ENCODE measurements at places on chromosomes 5 and 9.

GRCh38 chr5:60010328-60010727 is 116.8 kb upstream of the PDE4D start:
- no peak for DNase-seq

DNA sequence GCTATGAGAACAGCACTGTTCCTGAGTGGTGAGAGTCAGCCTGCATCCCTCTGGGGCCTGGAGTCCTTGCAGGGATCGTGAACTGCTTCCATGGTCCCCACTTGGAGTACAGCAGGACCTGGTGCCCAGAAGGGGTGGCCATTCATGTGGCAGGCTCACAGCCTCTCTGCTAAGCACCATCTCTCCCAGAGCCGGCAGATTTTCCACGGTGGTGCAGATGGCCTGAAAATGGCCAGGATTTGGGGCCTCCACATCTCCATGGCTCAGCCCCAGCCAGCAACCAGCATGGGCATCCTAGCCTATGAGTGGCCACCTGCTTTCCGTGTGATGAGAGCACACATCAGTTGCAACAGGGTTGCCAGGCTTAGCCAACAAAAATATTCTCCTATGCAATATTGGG is 33.9 kb upstream of the SEMA4D start:
- no peak for DNase-seq

GRCh38 chr9:98789483-98790133 is 6.7 kb downstream of the ANKS6 start:
- DNase-seq = no peak

- no peak for DNase-seq
Measured at GRCh38 chr9:133945977-133946753, 46.0 kb downstream of the VAV2 start.

DNA sequence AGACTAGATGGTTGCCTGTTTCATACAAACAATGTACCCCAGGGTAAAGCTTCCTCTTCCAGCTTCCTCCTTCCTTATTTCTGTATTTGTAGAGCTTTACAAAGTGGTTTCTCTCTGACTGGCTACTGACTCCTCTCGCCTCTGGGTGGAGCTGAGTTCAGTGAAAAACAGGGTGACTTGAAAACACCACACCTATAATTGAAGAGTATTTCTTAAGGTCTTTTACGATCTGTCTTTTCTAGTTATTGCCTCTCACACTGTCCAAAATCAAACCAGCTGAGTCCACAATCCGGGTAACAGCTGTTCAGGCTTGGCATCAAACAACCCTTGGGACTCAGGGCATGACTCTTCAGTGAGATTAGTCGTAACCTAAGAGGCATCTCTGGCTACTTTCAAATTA is 200.4 kb downstream of the ARRDC3 start:
- no peak for DNase-seq

DNA sequence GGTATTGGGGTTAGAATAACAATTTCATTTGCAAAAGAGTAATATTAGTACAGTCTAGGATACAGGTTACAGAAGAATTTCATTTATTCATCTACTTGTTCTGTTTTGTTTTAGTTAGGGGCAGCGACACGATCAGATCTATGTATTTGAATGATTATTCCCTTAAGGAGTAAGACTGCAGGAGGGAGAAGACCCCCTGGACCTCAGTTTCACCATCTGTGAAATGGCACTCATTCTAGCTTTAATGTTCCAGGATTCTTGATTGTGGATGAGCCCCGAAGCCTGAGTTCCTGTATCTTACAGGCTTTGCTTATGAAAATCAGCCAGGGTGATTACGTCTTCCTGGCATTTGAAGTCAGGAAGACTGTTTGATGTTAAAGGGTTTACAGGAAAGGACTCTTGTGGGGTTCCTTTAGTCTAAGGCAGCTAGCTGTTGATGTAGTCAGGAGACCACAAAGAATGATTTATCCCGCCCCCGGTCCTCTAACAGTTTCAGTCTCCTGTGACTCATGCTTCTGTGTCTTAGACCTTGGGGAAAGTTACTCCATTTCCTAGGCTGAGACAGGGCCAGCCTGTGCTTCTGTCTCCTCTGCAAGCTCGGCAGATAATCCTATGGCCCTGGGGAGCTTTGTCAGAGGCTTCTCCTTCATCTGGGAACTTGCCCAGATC is 11.5 kb downstream of the SMIM3 start:
- no peak for DNase-seq

GRCh38 chr9:137744632-137745183 is 125.9 kb downstream of the EHMT1 start:
- DNase-seq = no peak

- no peak for DNase-seq
Measured at GRCh38 chr5:139132515-139132914, 65.7 kb downstream of the SIL1 start.

- DNase-seq = no peak
Measured at GRCh38 chr9:126849591-126850225, 10.7 kb upstream of the ZBTB34 start.

GRCh38 chr5:75395277-75395676 is 58.3 kb downstream of the HMGCR start:
- DNase-seq = no peak

DNA sequence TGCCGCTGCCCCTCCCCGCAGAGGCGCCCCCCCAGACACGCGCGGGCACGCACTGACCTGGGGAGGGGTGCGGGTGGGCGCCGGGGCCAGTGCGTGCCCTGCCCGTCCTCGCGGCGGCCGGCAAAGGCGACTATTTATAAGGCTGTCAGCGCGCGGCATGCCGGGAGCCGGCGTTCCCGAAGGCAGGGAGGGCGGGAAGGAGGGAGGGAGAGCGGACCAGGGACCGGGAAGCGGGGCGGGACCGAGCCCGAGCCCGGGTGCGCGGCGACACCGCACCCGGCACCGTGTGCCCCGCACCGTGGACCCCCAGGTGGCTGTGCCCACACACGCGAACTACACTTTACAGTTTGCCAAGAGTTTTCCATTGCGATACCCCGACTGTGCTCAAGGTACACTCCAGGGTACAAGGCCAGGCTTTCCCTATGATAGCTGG is at the start of gene AK1:
AK1 (minus strand) TSS at position 110 of the 433 bp plus-strand sequence. CDS start 3,058 bp downstream, outside the sequence.
- DNase-seq = no peak

GRCh38 chr9:34451545-34451944 is 6.8 kb downstream of the FAM219A start:
- no peak for DNase-seq

DNA sequence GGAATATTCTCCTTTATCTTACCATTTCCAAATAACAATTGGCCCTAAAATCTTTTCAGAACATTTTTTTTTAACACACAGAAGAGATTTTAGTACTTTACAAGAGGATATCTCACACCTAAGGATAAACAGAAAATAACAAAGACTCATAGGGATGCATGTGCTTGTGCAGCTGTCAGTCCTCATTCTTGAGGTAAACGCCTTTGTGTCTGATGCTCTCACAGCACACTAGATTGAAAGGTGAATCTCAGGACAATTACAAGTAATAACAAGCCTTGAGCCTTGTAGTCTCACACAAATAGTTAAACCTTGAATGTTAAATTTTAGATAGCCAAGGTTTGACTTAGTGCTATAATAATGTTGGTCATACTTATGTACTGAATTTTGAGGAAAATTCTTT is 439.2 kb downstream of the PTPRD start:
- DNase-seq = no peak

DNA sequence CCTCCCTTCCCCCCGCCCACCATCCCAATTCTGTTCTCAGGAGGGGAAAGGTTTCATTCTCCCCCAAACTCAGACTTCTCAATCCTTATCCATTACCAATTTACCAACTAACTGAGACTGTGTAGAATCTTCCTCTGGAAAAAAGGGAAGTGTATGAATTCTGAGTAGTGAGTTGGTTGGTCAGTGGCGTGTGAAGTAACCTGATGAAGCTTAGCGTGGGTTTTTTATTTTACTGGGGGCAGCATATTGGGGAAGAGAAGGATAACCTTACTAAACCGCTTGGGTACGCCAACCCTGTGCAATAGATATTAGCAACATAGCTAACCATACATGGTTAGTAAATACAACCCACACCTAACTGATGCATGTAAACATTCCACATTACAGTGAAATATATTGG is 1.1 kb upstream of the DNAJC21 start:
- DNase-seq = no peak

GRCh38 chr9:81915801-81916505 is 12.3 kb upstream of the SPATA31D4 start:
- no peak for DNase-seq

GRCh38 chr9:134209731-134210311 is 45.5 kb upstream of the RNU6ATAC start:
- no peak for DNase-seq

DNA sequence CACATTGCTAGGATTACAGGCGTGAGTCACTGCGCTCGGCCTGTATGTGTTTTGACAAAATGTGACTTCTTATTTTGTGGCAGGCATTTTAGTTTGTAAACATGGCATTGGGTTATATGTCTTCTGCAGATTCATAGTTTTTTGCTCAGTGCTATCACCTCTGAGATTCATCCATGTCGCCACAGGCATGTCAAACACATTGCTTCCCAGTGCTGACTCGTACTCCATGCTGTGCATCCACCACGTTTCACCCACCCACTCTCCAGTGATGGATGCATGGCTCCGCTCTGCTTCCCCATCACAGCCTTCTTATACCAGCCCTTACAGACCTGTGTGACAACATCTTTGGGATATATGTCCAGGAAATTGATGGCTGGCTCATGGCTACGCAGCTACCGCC is 158.8 kb downstream of the GAS1 start:
- no peak for DNase-seq

All from central memory CD8-positive, alpha-beta T cell (primary cell).